ENCODE measurements at places on chromosomes 1 and 21.

DNA sequence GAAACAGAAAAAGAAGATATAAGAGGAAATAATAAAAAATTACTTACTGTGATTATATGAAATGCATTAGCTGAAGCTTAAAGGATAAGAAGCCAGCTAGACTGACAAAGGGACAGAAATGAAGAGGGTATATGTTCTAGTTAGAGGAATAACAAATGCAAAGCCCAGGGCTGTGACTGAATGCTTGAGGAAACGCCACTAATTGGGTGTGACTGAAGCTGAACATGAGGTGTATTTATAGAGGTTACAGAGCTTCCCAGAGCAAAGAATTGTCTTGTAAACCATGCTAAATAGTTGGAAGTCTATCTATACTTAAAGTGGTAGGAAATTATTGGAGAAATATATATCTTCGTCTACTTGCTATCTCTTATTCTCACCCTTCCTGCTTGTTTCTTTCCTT lies 77.7 kb upstream of the PLPPR5 start:
- DNase-seq = no peak

- DNase-seq = no peak
Measured at GRCh38 chr1:78543941-78544643, 53.3 kb downstream of the PTGFR start.

- DNase-seq = no peak
Measured at GRCh38 chr1:186819563-186819962, 9.2 kb upstream of the PLA2G4A start.

DNA sequence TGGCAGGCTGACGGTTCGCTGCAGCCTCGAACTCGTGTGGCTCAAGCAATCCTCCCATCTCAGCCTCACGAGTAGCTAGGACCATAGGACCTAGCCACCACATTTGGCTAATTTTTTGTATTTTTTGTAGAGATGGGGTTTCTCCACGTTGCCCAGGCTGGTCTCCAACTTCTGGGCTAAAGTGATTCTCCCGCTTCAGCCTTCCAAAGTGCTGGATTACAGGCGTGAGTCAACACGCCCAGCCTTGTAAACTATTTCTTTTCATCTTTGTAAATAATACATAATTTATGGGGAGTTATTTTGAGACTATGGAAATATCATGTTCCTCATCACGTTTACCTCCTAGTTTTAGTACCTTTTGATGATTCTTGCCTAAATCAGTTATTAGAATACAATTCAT lies 906 bp upstream of the FBXO28 start:
- no peak for DNase-seq

GRCh38 chr1:55717111-55717510 lies 501.9 kb upstream of the USP24 start:
- no peak for DNase-seq
